8988T (cell line): ENCODE measurements at places on chromosomes 16 and 17.

- DNase-seq: no peak
Observed at GRCh38 chr16:47966325-47966724, 189.5 kb downstream of the ABCC12 start.

DNA sequence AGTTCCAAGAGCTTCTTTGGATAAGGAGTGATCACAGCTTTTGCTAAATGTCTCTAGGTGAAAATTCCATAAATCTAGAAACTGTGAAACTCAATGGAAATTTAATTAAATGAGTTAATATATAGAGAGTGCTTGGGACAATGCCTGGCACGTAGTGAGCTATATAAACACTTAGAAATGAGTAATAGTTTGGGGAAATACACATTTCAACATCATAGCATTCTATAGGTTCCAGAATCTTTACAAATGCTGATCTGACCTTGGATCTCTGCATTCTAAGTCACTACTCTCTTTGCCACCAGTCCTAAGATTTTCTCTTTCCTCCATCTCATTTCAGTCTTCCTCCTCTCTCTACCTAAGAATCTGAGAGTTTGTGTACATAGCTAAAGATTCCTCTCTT is 175.6 kb downstream of the SOX9 start:
- no peak for DNase-seq

DNA sequence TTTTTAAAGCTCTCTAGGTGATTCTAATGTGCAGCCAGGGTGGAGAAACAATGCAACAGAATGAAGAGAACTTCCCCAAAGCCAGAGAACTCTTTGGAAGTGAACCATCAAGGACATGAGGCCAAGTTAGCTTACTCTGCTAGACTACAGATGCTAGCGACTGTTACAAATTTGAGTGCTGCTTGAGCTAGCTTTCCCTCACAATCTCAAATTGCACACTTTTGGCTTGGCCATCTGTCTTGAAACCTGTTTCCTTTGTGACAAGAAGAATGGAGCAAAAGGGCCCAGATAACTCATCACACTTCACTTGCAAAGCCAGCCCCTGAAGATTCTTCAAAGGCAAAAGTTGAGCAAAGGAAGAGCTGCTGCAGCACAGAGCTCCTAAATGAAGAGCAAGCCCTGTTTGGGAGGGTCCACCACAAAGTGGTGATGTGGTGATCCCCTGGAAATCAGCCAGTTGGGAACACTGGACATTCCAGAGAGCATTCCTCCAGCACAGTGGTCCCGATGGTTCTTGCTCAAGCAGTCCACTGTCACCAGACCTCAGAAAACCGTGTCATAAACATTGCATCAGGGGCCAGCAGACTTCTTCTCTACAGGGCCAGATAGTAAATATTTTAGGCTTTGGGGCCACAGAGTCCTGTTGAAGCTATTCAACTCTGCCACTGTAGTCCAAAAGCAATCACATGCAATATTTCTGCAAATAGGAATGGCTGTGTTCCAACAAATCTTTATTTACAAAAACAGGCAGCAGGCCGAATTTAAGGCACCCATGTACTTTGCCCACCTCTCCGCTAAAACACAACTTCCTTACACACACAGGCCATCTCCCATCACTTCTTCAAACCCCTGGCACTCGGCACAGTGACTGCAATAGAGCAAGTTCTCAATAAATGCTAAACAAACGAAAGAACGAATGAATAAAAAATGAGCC is 21.2 kb downstream of the SLC39A11 start:
- DNase-seq: no peak

DNA sequence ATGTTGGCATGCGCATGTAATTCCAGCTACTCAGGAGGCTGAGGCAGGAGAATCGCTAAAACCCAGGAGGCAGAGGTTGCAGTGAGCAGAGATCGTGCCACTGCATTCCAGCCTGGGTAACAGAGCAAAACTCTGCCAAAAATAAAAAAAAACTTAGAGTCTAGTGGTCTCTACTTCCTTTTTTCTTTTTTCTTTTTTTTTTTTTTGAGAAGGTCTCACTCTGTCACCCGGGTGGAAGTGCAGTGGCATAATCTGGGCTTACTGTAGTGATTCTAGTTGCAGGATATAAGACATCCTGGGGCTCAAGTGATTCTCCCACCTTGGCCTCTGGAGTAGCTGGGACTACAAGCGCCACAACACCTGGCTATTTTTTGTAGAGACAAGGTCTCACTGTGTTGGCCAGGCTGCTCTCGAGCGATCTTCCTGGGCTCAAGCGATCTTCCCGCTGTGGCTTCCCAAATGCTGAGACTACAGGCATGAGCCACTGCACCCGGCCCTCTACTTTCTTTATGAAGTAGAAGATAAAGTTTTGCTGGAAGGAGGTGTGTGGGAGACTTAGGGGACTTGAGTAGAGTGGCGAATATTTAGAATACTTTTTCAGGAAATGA is 47.9 kb upstream of the TAOK1 start:
- no peak for DNase-seq

DNA sequence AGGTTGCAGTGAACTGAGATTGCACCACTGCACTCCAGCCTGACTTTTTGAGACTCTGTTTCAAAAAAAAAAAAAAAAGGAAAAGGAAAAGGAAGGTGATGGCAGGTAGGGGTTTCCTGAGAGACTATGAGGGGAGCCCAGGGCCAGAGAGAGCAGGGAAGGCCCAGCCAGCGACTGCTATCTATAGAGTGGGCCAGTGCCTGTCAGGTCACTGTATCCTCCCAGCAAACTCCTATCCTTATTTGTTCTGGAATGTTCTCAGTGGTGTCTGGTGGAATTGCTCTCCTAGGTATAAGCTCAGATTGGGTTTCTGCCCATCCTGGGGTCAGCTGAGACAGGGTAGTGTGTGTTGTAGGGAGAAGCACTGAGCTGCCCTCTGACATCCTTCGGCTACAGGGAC is 14.9 kb upstream of the TMEM11 start:
- no peak for DNase-seq

GRCh38 chr16:89110641-89111040 is 17.0 kb downstream of the ACSF3 start:
- no peak for DNase-seq
